Activated CD8-positive, alpha-beta memory T cell treated with anti-CD3 and anti-CD28 coated beads for 48 hours (primary cell): ENCODE measurements at places on chromosomes 5 and 9.

GRCh38 chr5:24363789-24364481 is 280.8 kb downstream of the CDH10 start:
- no peak for DNase-seq

- DNase-seq: no peak
These were observed 9.6 kb downstream of the KIF2A start for GRCh38 chr5:62315376-62316175.

GRCh38 chr9:91751922-91752321 is 198.1 kb downstream of the ROR2 start:
- no peak for DNase-seq

DNA sequence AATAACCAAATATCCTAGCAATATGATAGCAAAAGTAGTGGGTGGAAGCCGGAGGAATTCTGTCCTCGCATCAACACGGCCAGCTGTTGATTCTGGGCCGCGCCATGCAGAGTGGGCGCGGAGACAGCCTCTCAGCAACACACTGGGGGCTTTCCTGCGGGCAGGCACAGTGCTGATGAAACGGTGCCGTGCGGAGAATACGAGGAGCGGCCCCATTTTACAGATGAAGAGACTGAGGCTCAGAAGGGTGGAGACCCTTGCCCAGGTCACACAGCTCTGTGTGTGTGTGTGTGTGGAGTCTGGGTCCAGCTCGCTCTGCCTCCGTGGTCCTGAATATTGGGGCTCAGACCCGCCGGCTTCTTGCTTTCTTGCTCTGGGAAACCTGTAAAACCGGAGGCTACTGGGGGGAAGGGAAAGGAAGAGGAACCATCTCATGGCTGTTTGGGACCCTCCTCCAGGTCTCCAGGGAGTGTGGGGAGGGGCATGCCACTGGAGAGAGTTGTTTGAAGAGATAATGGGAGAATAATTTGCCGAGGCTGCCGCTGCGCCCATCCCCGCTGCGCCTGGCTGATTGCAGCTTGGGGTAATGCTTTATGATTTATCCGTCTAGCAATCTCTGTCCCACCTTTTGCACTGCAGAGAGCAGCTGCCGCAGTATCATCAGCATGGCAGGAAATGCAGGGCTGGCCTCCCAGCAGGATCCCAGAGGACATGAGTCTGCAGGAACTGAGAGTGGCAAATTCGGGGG is 36.6 kb downstream of the NCS1 start:
- DNase-seq: no peak

DNA sequence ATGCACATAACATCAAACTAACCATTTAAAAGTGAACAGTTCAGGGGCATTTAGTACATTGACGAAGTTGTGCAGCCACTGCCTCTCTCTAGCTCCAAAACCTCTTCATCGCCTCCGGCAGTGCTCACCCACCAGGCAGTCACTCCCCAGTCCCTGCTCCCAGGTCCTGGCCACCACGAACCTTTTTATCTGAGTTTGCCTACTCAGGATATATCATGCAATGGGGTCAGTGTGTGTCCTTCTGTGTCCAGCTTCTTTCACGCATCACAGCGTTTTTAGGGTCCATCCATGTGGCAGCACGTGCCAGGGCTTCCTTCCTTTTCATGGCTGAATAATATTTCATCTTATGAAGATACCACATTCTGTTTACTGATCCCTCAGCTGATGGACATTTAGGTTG is 4.6 kb downstream of the AHRR start:
- DNase-seq: no peak

DNA sequence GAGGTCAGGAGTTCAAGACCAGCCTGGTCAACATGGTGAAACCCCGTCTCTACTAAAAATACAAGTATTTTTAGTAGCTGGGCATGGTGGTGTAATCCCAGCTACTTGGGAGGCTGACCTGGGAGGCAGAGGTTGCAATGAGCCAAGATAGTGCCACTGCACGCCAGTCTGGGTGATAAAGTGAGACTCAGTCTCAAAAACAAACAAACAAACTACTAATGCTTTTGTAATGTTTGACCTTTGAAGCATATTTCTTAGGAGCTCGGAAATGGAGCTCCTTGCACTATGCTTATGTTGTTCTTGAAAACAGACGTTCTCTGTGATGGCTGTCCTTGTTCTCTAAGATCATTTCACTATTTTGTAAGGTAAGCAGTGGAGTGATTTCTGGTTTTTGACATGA is 6.0 kb downstream of the F2RL2 start:
- no peak for DNase-seq

GRCh38 chr5:28077291-28078240 is 1039.2 kb upstream of the CDH9 start:
- DNase-seq: no peak

- DNase-seq: no peak
These were observed 49.6 kb downstream of the FAT2 start for GRCh38 chr5:151541571-151541970.

DNA sequence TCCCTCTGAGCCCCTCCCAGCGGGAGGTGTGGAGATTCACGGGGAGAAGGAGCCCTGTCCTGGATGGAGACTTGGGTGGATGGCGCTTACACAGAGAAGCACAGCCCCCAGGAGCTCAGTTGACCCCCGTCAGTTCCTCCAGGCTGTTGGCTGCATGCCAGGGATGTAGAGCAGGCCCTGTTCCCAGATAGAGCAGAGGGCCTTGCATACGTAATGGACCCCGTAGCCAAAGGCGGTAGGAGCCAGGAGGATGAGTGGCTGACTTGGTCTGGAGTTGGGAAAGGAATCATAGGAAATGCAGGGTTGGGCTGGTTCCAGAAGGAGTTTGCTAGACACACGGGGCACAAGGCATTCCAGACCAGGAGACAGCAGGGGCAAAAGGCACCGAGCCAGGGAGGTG is 2.5 kb downstream of the PMPCA start:
- no peak for DNase-seq

DNA sequence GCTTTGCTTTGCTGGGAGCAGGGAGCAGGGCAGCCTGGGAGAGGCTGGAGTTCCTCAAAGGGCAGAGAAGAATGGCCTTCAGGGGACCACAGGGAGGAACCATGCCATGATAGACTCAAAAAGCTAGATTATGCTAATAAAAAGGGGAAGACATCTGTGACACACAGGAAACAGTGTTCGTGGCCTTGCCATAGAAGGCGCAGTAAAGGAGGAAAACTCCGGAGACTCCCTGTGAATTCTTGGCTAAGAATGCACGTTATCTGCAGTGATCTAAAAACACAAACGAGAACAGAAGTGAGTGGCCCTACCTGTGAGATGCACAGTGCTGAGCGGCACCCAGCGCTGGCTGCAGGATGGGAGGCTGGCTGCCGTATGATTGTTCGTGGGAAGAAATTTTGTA is 15.9 kb upstream of the LTC4S start:
- DNase-seq: no peak

- DNase-seq: no peak
These were observed 170.0 kb downstream of the PAPPA start for GRCh38 chr9:116323571-116323970.

DNA sequence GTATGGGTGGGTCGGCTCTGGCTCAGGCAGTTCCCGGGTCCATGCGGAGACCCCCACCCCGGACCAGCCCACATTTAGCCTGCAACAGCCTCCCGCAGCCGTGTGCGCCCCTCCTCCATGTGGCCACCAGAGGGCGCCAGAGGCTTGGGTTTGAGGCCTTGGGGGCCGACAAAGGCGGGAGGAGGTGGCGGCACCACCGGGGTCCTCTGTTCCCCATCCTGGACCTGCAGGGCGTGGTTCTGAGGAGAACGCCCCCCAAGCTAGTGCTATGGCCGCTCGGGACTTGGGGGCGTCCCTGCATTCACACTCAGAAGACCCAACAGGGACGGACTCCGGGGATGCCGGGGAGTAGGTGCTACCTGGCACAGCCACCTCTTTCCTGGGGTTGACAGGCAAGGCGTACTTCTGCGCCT is 16.5 kb downstream of the ASS1 start:
- peak; percentile 32 for DNase-seq

DNA sequence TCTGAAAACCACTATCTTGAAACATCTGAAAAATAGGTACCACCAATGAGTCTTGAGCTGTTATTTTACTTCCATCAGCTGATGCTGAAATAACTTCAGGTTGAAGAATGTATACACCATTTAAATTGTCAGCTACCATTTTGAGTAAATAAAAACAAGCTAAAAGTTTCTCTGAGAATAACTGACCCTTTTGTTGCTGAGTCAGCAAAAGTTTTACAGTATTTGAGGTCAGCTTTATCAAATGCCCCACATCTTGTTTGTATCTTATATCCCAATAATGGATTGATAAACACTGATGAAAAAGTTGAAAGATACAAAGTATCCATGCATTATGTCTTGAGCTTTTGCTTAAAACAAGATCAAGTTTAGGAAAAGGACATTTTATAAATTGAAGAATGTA is 22.8 kb downstream of the CPLANE1 start:
- no peak for DNase-seq

DNA sequence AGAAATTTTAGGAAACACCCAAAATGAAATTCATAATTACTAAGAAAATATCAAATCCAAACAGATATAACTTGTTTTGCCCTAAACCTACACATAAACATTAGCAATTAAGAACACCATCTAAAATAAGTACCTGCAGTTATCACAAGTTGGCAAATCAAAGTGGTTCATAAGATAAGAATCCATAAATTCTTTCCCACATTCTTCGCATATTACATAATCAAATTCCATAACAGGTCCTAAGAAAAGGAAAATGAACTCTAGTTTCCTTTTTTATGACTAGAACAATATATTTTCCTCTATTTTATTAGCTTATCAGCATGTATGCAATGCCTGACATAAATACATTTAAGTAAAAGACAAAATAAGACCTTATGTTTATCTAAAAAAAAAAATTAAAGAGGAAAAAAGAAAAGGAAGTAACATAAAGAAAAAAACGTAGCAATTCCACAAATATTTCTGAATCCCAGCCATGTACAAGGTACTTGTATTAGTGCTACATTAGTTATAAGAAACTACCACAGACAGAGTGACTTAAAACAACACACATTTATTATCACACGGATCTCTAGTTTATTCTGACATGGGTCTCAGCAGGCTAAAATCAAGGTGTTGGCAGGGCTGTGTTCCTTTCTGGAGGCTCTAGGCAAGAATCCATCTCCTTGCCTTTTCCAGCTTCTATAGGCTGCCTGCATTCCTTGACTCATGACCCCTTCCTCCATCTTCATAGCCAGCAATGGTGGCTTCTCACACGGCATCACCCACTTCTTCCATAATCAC is 7.5 kb downstream of the XPA start:
- DNase-seq: no peak

DNA sequence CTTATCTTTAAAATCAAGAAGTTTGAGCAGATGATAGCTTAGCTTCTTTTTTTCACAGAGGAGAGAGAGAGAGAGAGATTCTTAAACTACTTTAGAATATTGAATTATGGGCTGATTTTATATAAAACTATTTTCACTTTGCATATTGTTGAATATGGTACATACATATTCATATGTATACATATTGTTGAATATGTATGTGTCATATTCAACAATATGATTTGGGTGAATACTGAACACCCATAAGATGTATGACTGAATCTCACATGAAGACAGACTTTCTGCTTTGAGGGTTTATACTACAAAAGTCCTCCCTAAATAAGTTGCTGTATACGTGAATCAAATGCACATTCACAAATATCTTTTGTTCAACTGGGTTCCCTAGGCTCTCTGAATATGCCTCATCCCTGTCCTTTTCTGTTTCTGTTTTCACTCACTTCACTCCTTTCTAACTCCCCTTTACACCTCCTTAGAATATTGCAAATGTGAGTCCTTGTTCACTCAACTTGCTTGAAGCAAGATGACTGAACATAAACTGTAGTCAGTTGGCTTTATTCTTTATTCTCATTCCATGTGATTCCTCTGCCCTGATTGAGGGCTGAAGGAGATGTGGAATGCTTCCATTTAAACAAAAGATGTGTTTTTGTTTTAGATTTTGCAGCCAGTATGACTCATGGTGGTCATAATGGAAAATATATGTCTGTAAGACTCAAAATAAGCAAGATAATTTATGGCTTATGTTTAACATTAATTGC is 225.4 kb upstream of the DAB2 start:
- no peak for DNase-seq

DNA sequence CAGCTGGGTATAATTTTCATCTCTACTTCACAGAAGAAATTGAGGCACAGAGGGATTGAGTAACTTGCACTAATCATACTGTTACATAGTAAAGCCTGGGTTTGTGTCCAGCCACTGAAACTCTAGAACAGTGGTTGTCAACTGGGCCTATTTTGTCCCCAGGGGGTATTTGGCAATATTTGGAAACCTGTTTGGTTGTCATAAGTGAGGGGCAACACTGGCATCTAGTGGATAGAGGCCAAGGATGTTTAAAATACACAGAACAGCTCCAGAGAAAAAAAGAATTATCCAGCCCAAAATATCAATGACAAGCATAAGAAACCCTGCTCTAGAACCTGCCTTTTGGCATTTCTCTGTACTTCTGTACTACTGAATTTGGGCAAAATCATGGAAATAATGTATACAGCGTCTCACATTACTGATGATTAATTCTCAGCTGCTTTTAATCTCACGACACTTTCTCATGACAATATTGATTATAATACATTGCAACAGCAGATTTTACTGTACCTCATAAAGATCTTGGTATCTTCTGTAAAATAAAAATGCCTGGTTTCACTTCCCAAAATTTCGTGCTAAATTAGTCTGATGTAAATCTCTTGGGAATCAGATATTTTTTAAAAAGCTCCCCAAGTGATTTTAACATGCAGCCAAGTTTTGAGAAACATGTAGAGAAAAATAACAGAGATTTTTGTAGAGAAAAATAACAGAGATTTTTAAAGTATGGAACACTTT is 112.7 kb downstream of the RORB start:
- no peak for DNase-seq

DNA sequence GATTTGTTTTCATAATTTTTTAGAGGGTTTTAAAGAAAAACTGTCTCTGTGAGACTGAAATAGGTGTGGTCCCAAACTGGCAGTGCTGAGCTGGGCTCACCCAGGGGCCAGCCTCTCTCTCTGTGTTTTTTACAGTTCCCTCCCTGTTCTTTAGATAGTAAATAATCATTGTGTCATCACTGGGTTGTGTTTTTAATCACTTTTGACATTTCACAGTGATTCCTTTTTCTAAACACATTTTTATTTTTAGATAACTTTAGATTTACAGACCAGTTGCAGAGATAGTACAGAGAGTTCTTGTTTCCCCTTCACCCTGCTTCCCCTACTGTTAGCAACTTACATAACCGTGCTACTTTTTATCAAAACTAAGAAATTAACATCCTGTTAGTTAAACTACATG is 44.4 kb downstream of the MAP1B start:
- DNase-seq: no peak

- DNase-seq: no peak
These were observed 116.1 kb upstream of the PITX1 start for GRCh38 chr5:135149956-135150723.

GRCh38 chr9:127751269-127752054 is 16.4 kb upstream of the TOR2A start:
- no peak for DNase-seq

- no peak for DNase-seq
These were observed 680.8 kb downstream of the CETN3 start for GRCh38 chr5:89728750-89729149.

- no peak for DNase-seq
These were observed 119.5 kb upstream of the CTNND2 start for GRCh38 chr5:12023614-12024241.

- no peak for DNase-seq
These were observed 250.2 kb upstream of the GAS1 start for GRCh38 chr9:87197349-87198130.

GRCh38 chr9:132409828-132410528 is at the start of gene CFAP77:
Gene CFAP77 (plus strand): TSS chr9:132410211. CDS start chr9:132410272, 61 bp downstream.
- no peak for DNase-seq

GRCh38 chr9:130497139-130497538 is 52.4 kb downstream of the ASS1 start:
- no peak for DNase-seq
